Activated CD4-positive, alpha-beta T cell treated with anti-CD3 and anti-CD28 coated beads, Interleukin-2, amount 10 ng/mL, durations not matched to agents 24 days and 14 days (primary cell): ENCODE measurements at places on chromosomes 7 and 10.

- peak; percentile 99 for DNase-seq
These were observed 683 bp upstream of the SGMS1 start for GRCh38 chr10:50624413-50624865.

- DNase-seq: peak; percentile 81
These were observed 53.5 kb downstream of the EXOC6 start for GRCh38 chr10:92901819-92902251.

DNA sequence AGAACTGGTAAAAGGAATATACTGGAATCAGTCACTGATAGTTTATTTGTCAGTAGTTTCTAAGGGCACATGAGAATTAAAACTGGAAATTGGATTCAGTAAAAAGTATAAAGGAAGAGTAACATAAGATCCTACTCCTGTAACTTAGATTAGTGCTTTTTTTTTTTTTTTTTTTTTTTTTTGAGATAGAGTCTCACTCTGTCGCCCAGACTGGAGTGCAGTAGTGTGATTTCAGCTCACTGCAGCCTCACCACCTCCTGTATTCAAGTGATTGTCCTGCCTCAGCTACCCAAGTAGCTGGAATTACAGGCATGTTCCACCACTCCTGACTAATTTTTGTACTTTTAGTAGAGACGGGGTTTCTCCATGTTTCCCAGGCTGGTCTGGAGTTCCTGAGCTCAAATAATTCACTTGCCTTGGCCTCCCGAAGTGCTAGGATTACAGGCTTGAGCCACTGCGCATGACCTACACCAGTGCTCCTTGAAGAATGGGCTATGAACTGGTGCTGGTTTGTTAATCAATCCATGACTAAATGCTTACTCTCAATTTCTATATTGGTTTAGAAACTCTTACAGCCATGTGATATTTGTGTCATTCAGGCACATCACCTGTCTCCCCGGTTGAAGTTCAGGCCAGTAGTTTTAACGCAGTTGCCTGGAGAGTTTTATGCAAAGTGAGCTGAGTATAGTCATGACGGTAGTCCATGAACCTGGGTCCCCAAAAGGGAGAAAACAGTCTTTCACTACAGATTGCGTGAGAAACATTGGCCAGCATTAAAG lies 65.0 kb downstream of the ZEB1 start:
- DNase-seq: no peak

GRCh38 chr10:110698340-110698739 lies 54.2 kb downstream of the RBM20 start:
- no peak for DNase-seq

DNA sequence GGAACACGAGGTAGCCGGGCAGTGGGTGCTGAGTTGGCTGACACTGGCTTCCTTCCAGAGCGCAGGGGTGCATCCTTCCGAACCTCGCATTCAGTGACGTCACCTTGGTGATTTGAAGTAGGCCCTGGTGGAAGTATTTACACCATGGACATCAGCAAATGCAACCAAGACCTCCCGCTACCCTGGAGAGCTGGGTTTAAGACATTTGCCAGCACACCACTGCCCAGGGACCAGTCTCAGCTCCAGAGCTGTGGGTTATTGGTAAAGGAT lies 106.4 kb upstream of the GPR26 start:
- DNase-seq: no peak

DNA sequence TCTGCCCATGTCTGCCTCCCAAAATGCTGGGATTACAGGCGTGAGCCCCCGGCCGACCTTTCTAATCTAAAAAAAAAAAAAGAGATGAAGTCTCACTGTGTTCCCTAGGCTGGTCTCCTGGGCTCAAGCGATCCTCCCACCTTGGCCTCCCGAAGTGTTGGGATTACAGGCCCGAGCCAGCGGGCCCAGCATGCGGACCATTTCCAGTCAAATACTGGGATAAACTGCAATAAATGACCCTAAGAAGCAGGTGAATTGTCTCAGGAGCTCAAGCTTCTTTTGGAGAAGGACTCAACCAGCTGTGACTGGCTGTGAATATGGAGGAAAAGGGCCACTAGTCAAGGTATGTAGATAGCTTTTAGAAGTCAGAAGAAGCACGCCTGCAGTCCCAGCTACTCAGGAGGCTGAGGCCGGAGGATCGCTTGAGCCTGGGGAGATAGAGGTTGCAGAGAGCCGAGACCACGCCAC lies 550 bp upstream of the CREM start:
- no peak for DNase-seq

- no peak for DNase-seq
These were observed 73.3 kb downstream of the MICALL2 start for GRCh38 chr7:1385809-1386622.

- DNase-seq: peak; percentile 75
These were observed 90.3 kb downstream of the MICALL2 start for GRCh38 chr7:1368682-1369571.

- DNase-seq: no peak
These were observed 130.9 kb downstream of the EMX2 start for GRCh38 chr10:117673230-117674010.
